ENCODE measurements at places on chromosomes 7 and 10. TPM values are rescaled to one million over a fixed set of nuclear protein-coding genes. Genes with fewer than 3 reads are reported as not detected.
A peak's percentile ranks its signal among the peaks of the same experiment; 100 is the strongest.

LRRC17 gene
- not detected for total RNA-seq

DNA sequence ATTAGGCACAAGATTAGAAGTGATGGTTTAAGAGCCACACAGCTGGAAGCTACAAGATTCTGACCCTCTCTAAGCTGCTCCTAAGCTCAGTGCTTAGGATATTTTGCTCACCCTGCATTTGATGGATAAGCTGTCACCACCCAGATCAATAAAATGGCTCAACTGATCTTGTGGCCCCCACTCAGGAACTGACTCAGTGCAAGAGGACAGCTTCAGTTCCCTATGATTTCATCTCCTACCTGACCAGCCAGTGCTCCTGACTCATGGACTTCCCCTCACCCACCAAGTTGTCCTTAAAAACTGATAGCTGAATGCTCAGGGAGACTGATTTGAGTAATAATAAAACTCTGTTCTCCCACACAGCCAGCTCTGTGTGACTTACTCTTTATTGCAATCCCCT, 833.8 kb downstream of the GRID1 start:
- DNase-seq: no peak

DNA sequence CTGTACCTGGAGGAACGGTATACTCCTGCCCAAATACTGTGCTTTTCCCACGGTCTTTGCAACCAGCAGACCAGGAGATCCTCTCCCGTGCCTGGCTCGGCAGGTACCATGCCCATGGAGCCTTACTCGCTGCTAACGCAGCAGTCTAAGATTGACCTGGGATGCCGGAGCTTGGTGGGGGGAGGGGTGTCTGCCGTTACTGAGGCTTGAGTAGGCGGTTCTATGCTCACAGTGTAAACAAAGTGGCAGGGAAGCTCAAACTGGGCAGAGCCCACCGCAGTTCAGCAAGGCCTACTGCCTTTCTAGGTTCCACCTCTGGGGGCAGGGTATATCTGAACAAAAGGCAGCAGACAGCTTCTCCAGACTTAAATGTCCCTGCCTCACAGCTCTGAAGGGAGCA, 22.7 kb downstream of the VPS41 start:
- no peak for DNase-seq

DNA sequence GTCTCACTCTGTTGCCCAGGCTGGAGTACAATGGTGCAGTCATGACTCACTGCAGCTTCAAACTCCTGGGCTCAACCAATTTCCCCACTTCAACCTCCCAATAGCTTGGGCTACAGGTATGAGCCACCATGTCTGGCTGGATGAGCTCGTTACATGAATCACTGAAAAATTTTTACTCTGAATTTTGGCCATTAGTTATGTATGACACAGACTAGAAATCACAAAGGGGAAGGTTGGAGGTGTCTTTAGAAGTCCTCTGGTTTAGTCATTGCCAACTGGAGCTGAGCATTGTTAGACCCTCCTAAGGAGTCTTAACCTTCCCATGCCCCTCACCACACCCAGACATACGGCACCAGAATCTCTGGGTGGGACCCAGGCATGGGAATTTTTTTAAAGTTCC, 34.7 kb downstream of the SVIL start:
- DNase-seq: peak; percentile 24

DNA sequence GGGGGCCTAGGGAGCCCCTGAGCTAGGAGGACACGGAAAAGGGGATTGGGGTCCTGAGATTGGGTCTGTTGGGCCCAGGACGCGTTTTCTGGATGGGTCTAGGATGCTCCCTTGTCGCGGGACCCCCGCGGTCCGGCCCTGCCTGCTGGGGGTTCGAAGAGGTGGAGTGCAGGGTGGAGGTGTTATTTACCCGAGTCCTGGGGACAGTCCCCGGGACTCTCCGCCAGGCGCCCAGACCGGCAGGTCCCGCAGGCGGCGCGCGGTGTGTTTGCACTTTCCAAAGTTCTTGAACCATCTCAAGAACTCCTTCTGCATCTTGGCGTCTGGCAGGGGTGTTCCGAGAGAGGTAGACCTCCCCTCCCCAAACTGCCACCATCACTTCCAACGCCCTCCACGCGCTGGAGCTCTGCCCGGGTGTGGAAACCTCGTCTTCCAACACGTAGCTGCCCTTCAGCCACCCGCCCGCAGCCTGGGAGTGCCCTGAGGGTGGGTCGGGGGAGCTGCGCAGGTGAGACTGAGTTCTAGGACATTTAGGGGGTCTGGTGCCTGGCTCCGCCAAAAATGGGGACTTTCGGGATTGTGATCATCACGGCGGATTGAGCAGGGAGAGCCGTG, 569 bp downstream of the CAV1 start:
- peak; percentile 30 for DNase-seq

- DNase-seq: no peak
These were observed 59.4 kb upstream of the EMX2 start for GRCh38 chr10:117483056-117483590.

All from MG63 (cell line).